ENCODE measurements at places on chromosomes 7 and 10. TPM values are rescaled to one million over a fixed set of nuclear protein-coding genes. Genes with fewer than 3 reads are reported as not detected.

DNA sequence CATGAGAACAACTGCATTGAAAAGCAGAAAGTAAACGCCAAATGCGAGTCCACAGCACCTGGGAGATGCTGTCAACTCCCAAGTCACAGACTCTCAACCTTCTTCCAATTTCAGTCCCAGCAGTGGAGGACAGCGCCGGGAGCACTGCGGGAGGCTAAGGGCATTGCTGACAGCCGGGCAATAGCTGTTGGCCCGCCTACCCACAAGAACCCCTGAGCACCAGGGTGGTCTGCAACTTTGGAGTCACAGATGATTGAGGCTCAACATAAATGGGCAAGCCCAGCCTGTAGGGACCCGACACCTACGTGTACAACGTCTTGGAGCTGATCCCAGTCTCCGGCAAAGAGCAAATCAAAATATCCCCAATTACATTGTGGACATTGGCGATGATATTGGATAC, 262.9 kb downstream of the TCERG1L start:
- H3K27ac ChIP-seq, result no peak overlapping the region
- DNase-seq, result no peak
- H3K36me3 ChIP-seq, result no peaks in the 10 kb centered on the region
- no peak overlapping the region for H3K4me3 ChIP-seq

- H3K4me3 ChIP-seq, result no peak overlapping the region
- no peak overlapping the region for H3K27ac ChIP-seq
- no peak for DNase-seq
- H3K36me3 ChIP-seq, result no peaks in the 10 kb centered on the region
- no peaks in the 10 kb centered on the region for H3K4me1 ChIP-seq
- H3K27me3 ChIP-seq, result no peaks in the 10 kb centered on the region
Observed at GRCh38 chr7:95106401-95106800, 199.0 kb downstream of the PPP1R9A start.

DNA sequence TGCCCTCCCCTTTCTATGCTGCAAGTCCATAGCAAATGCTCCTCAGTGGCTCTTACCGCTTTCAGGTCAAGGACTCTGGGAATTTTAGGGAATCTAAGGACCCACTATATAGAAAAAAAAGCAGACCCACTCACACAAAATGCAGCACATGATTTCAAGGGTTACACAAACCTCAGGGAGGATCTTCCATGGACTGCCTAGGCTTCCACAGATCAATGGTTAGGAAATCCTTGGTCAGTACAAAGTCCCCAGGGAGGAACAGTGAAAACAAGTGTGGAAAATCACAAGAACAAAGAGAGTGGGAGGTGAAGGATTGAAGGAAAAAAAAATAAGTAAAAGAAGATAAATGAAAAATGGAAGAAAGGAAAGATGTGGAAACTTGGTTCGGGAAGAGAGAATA, 188.4 kb downstream of the AHR start:
- no peaks in the 10 kb centered on the region for H3K36me3 ChIP-seq
- DNase-seq, result no peak
- no peaks in the 10 kb centered on the region for H3K27me3 ChIP-seq
- no peak overlapping the region for H3K4me3 ChIP-seq

SPACDR gene
- total RNA-seq, result 1.7 TPM

MUC3A gene
- not detected for total RNA-seq

DNA sequence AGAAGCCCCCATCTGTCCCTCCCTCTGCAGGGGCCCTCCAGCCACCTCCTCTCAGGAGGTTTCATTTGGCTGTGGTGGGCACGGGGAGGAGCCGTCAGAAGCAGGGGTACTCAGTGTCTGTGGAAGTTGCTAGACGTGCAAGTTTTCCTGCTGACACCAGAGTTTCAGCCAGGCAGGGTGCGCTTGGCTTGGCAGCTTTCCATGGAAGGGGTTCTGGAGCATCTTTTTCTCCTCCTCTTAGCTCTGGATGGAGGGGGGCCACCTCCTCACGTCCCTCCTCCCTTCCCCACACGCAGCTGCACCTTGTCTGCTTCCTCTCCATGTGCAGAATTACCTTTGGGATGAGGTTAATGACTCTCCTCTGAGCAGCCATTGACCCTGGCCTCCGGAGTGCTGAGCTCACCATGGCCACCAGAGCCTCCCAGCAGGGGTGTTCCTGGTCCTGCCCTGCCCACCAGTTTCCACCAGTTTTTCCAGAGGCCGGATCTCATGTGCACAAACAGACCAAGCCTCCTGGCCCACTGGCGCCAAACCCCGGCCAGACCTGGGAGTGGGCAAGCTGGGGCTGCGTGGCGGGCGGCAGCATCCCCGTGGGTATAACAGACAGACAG, 579.8 kb upstream of the FOXK1 start:
- H3K27me3 ChIP-seq, result no peaks in the 10 kb centered on the region
- no peak overlapping the region for H3K4me3 ChIP-seq
- no peak for DNase-seq
- no peak overlapping the region for H3K27ac ChIP-seq
- H3K4me1 ChIP-seq, result no peaks in the 10 kb centered on the region

DNA sequence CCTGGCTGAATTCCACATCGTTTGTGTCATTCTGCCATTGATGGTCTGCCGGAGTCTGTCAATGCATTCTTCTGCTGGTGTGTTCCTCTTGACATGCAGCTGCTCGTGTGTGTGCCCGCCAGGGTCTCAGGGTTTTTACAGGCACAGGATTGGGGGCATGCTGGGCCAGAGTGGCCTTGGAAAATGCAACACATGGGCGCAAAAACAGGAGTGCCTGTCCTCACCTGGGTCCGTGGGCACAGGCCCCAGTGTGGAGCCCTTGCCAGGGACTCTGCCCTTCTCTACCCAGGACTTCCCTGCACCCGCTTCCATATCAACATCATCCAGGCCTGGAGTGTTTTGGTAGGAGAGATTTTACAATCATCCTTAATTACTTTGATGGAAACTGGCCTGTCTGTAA, 340.7 kb downstream of the KIF20B start:
- H3K27me3 ChIP-seq, result no peaks in the 10 kb centered on the region
- H3K36me3 ChIP-seq, result no peaks in the 10 kb centered on the region
- H3K27ac ChIP-seq, result no peak overlapping the region
- no peaks in the 10 kb centered on the region for H3K4me1 ChIP-seq
- DNase-seq, result no peak

DNA sequence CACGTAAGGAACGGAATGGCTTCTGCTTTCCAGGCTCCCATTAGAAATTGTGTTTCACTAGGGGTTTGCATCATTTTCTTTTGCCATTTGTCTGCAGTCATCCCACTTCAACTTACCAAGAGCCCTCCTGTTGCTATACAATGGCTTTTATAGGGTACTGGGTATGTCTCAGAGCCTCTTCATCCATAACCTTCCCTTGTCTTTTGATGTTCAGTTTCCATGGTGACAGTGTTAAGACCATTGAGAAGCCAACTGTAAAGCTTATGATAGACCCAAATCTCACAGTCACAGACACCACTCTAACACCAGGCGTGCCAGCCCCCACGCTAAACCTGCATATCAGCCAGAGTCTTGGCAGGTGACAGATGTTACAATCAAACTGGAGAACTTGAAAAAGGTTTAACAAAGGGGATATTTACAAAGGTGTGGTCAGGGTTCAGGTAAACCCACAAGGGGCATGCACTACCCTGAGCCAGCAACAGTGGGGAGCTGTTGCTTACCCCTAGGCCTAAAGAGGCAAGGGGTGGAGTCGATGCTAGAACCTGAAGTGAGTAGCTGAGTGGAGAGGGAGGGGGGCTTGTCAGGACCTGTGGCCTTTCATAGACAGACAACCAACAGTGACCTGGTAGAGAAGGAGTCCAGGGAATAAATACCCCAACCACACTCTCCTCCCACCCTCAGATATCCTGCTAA, 53.2 kb upstream of the ABLIM1 start:
- no peak overlapping the region for H3K4me3 ChIP-seq
- no peaks in the 10 kb centered on the region for H3K27me3 ChIP-seq
- DNase-seq, result no peak

TAS2R41 gene
- not detected for total RNA-seq
